ENCODE measurements at places on chromosomes 3 and 15. TPM values are rescaled to one million over a fixed set of nuclear protein-coding genes. Genes with fewer than 3 reads are reported as not detected.

Gene GYG1
- 19.2 TPM for total RNA-seq

Gene DLEC1
- total RNA-seq = 4.9 TPM

Gene CP
- not detected for total RNA-seq

Gene TRIM71
- total RNA-seq = 0.47 TPM

Gene CIB1
- total RNA-seq = 148 TPM

Gene MESP1
- total RNA-seq = 0.37 TPM

Gene UBAP1L
- total RNA-seq = 10.1 TPM

Gene FYTTD1
- total RNA-seq = 42.2 TPM

Gene SATB1
- total RNA-seq = 121 TPM

Gene ANKRD34C
- not detected for total RNA-seq

Gene SLC9A9
- total RNA-seq = 47.6 TPM

Gene MAPK6
- total RNA-seq = 49.4 TPM

Gene ASB14
- not detected for total RNA-seq
